Common myeloid progenitor, CD34-positive (primary cell): ENCODE measurements at places on chromosomes 12 and 14.

DNA sequence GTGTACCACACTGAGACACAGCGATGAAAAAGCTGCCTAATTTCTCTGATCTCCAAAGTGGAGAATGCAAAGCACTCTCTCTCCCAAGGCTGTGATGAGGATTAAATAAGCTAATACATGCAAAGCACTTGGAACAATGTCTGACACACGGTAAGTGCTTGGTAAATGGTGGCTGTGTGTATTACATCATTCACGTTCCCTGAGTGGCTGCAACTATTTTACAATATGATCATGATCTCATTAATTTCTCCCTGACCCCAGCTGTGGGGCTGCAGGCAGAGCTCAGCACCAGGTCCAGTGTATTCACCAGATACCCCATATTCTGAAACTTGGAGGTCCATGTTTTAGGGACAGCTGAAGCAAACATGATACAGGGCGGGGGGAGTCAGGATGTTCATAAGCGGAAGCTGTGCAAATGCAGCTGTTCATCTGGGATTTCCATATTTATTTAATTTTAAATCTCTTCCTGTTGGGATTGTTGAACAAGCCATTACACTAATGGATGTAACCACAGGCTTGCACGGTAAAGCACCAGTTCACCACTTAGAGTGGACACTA, 106.4 kb downstream of the CCDC60 start:
- no peak for DNase-seq

GRCh38 chr12:119989731-119990381, 820 bp downstream of the BICDL1 start:
- peak; percentile 84 for DNase-seq

GRCh38 chr14:104610749-104611310, 6.3 kb upstream of the TMEM179 start:
- no peak for DNase-seq

DNA sequence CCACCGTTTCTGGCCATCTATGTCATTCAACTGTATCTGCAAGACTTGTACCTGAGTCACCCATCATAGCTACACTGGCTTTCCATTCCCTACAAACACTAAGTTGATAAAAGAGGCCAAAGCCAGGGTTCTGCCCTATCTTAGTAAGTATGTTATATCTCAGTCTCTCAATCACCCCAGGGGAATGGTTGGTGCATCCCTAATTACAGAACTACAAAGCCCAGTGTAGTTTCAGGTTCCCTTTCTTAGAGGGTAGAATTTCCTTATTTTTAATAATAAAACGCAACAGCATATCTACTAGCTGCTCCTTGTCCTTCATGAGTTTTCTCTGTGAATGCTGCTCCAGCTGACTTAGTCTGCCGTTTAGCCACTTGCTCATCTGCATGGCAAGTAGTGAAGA, 57.6 kb downstream of the ST8SIA1 start:
- DNase-seq: no peak

- DNase-seq: no peak
Observed at GRCh38 chr12:115687094-115687493, 590.4 kb downstream of the MED13L start.

- no peak for DNase-seq
Observed at GRCh38 chr12:100954118-100954517, 159.5 kb downstream of the ANO4 start.

DNA sequence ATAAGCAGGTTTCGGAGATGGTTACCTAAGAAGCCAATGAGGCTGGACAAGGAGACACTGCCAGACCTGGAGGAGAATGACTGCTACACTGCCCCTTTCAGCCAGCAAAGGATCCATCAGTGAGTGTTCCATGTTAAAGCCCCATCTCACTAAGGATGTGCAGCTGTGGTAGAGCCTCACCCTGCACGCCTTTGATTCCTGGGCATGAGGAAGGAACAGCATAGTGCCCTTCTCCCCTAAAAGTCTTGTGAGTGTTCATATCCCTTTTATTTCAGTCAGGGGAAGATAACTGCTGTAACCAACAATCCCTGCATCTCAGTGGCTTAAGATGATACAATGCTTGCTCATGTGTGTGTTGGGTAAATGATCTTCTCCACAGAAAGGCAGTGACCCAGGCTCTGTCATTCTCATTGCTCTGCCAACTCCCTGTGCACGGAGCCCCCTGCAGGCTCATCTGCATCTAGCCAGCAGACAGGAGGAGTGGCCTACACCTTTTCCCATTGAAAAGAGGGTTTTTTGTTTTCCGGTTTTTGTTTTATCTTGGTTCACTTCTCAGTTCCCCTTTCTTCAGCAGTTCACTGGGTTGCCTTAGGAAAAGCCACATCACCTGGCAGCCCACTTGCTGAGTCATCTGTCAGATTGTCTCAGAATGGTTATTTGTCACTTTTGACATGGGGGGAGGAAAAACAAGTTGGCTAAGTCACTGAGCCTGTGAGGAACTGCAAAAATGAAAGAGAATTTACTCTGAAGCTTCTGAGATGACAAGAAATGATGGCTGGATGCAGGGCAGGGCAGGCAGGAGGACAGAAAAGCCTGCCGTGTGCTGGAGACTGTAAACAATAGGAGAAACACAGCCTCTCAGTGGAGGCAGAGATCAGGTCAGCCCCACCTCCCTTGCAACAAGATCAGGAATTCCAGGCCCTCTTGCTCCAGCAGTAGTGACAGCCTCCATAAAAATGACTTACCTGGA, 193.3 kb downstream of the ANO4 start:
- peak; percentile 99 for DNase-seq

- DNase-seq: no peak
Observed at GRCh38 chr12:43586646-43587245, 34.7 kb upstream of the ADAMTS20 start.

GRCh38 chr12:46267825-46268582, 839 bp downstream of the SLC38A1 start:
- DNase-seq: peak; percentile 22
